ENCODE measurements at places on chromosomes 13 and 19.

GRCh38 chr19:40666803-40667438, 23.5 kb downstream of the NUMBL start:
- DNase-seq, result no peak

DNA sequence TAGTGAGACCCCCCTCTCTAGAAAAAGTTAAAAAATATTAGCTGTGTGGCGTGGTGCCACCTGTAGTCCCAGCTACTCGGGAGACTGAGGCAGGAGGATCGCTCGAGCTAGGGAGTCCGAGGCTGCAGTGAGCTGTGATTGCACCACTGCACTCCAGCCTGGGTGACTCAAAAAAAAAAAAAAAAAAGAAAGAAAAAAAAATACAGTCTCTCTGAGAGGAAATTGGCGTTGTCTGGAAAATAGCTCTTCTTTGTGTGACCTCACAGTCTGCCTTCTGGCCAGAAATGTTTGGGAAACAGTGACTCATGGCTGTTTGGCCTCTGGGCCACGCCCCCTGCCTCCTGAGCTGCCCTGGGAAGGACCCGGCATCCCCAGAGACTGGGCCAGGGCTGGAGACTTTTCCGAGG, 10.7 kb downstream of the MARCHF2 start:
- no peak for DNase-seq

DNA sequence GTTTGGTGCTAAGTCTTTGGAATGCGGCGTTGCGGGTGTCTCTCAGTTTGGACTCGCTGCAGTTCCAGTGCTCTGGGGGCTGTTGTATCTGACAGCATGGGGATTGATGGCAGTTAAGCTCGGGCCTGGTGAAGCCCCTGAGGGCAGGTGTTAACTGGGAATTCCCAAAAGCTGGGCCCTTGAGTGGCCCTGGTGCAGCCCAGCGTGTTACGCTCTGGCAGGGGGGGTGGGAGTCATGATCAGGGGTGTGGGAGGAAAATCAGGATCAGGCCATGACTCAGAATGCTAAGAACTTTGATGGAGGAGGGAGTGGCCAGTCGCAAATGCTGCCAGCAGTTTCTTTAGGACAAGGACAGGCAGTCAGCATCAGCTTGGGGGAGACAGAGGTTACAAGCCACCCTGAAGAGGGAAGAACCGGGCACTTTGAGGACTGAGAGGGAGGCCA, 19.6 kb downstream of the AP2A1 start:
- DNase-seq, result no peak

- no peak for DNase-seq
Observed at GRCh38 chr13:36857253-36857652, 38.2 kb downstream of the RFXAP start.

- no peak for DNase-seq
Observed at GRCh38 chr19:38806371-38806770, 6.4 kb downstream of the LGALS4 start.

DNA sequence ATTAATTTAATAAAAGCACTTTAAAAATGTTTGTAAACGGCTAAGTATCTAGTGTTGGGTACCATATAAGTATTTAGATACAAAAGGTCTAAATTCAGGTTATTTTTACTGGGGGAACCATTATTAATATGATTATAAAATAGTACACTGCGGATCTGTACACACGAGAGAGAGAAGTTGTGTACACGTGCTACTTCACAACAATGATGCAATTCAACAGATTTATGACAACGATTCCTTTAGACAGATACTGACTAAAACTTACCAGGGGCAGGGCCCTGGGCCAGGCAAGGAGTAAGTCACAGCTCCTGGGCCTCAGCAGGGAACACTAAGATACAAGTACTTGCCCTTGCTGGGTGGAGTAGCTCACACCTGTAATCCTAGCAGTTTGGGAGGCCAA, 29.1 kb upstream of the TPTE2 start:
- no peak for DNase-seq

DNA sequence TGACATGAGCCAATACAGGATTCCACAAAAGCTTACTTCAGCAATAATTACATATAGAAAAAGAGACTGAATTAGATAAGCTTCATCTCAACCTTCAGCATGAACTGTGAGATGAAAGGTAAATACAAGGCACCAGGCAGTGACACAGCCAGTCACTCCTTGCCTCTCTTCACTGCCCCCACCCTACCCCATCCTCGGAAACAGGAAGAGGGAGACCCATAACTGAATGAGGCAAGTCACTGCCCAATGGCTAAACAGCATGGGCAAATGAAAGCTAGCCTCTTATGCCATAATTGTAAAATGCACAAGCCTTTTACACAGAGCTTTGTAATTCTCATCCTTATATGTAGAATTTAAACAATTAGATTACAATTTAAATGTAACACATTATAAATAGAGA, 1.7 kb downstream of the ZNF160 start:
- DNase-seq, result no peak

- DNase-seq, result no peak
Observed at GRCh38 chr13:75961911-75962310, 325.8 kb downstream of the LMO7 start.

- no peak for DNase-seq
Observed at GRCh38 chr19:34109596-34109995, 62.7 kb upstream of the LSM14A start.

DNA sequence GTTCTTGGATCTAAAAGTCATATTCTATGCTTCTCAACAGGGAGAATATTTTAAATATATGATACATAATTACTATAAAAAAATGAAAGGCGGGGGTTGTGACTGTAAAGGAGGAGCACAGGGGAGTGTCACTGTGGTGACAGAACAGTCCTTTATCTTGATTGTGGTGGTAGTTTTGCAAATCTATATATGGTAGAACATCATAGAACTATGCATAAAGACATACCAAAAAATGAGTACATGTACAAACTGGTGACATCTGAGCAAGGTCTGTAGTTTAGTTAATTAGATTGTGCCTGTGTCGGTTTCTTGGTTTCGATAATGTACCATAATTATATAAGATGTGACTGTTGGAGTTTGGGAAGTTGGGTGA, 38.7 kb upstream of the GARRE1 start:
- DNase-seq, result no peak

- no peak for DNase-seq
Observed at GRCh38 chr19:35977446-35978222, 17.4 kb upstream of the SDHAF1 start.

DNA sequence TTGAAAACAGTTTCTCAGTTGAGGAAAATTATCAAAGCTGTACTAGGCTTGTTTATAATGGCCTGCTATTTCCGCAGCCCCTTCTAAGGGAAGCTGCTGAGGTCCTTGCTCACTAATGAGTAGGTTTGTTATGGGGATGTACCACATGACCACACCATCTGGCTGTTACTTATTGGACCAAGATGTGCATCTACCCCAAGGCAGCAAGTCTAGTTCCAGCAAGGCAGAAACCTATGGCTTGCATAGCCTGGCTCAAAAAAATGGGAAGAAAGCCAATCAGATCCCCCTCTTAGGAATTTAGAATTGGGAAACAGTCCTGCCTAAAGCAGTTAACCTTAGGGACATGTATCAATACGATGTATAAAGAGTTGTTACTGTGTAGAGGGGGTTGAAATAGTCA, 186.5 kb upstream of the SPRY2 start:
- no peak for DNase-seq

GRCh38 chr13:97422118-97423054, 11.6 kb upstream of the RAP2A start:
- no peak for DNase-seq

- no peak for DNase-seq
Observed at GRCh38 chr13:103283451-103283820, 217.2 kb upstream of the SLC10A2 start.

DNA sequence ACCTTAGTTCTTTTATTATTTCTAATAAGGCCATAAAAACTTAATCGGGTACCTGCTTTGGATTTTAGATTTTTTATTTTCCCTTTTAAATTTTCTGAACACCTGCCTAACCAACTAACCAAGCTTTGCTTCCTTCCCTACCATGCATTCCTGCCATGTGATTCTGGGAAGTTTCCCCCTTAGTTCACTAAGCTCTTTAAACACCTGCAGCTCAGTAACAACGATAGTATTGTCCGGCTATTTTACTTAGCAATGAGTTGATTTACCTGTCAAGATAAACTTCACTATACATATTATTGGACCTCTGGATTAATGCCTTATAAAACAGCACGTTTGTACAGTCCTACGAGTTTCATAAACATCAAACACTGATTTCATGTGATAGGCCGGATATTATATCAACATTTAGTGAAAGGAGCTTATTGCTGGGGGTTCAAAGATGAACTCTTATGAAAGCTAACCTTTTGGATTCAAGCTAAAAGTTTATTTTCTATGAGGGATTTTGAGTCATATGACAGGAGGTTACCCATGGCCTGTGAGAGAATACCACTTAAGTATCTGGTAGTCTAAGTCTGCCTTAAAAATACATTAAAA, 81.0 kb upstream of the STARD13 start:
- no peak for DNase-seq

DNA sequence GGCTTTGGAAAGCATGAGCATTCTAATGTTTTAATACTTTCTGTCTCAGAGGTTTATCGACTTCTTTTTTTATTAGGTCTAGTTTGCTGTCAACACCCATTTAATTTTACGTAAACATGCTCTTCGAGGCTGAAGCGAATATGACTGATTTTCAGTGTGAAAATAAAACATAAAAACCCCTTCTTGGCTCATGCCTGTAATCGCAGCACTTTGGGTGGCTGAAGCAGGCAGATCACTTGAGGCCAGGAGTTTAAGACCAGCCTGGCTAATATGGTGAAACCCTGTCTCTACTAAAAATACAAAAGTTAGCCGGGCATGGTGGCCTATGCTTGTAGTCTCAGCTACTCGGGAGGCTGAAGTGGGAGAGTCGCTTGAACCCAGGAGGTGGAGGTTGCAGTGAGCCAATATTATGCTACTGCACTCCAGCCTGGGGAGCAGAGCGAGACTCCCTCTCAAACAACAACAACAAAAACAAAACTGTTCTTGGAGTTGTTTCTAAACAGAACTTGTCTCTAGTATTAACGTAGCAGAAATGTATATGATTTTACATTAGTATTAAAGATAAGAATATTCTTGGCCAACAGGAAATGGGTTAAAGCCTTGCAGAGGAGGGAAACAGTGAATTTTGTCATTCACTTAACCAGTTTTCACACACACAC, 7.1 kb upstream of the IGFL3 start:
- no peak for DNase-seq

DNA sequence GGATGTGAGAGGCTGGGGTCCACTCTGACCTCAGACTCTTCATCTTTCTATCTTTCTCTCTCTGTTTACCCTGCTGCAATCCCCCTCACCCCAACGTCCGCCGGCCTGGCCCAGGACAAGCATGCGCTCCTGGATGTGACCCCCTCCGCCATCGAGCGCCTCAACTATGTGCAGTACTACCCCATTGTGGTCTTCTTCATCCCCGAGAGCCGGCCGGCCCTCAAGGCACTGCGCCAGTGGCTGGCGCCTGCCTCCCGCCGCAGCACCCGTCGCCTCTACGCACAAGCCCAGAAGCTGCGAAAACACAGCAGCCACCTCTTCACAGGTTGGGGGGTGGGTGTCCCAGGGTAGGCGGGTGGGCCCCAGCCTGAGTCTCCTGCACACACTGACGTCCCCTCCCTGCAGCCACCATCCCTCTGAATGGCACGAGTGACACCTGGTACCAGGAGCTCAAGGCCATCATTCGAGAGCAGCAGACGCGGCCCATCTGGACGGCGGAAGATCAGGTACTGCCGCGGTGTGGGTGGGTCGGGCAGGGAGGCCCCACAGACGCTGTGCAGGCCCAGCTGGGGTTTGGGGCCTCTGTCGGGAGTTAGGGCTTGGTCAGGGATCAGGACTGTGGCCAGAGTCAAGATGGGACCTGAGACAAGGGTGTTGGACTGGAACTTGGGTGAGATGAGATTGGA, 15.0 kb downstream of the APBA3 start:
- no peak for DNase-seq

GRCh38 chr19:32322541-32322940, 22.9 kb upstream of the ZNF507 start:
- no peak for DNase-seq

- no peak for DNase-seq
Observed at GRCh38 chr13:48680756-48681392, 27.1 kb downstream of the CYSLTR2 start.

DNA sequence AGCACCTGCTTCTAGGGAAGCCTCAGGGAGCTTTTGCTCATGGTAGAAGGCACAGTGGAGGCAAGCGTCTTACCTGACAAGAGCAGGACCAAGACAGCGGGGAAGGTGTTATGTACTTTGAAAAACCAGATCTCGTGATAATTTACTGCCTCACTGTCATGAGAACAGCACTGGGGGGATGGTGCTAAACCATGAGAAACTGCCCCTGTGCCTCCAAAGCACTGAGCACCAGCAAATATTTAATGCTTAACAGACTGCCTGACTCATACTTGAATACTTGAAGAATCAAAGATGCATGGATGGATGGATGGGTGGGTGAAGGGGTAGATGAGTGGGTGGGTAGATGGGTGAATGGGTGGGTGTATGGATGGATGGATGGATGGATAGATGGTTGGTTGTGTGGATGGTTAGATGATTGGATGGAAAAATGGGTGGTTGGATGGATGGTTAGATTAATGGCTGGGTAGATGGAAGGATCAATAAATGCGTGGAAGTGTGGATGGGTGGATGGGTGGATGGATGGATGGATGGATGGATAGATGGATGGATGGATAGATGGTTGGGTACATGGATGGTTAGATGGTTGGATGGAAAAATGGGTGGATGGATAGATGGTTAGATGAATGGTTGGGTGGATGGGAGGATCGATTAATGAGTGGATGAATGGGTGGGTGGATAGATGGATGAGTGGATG, 101.1 kb upstream of the IPO5 start:
- DNase-seq, result no peak

- no peak for DNase-seq
Observed at GRCh38 chr19:52735734-52736133, 890 bp upstream of the ZNF611 start.

- no peak for DNase-seq
Observed at GRCh38 chr19:6976197-6976596, 45.0 kb downstream of the MBD3L2B start.

DNA sequence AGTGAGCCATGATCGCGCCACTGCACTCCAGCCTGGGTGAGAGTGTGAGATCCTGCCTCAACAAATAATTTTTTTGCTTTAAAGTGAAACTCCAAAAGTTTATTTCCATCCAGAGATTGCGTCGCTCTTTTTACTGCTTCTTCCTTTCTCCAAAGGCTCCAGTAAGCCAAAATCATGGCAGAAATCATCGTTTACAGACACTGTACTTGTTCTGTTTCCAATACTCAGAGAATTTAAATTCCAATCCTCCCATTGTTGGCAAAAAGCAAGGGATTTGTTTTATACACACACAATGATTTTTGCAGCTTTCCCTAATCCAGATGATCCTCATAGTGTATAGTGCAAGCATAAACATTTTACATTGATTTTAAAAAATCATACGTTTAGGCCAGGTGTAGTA, 15.3 kb downstream of the FBXO27 start:
- DNase-seq, result no peak

Measured in activated naive CD4-positive, alpha-beta T cell treated with anti-CD3 and anti-CD28 coated beads, Interleukin-2, amount 50 U/mL, for 16 hours (primary cell).